ENCODE measurements at places on chromosomes 12 and 14. TPM values are rescaled to one million over a fixed set of nuclear protein-coding genes. Genes with fewer than 3 reads are reported as not detected.

AJUBA gene
- 111 TPM for total RNA-seq

DNA sequence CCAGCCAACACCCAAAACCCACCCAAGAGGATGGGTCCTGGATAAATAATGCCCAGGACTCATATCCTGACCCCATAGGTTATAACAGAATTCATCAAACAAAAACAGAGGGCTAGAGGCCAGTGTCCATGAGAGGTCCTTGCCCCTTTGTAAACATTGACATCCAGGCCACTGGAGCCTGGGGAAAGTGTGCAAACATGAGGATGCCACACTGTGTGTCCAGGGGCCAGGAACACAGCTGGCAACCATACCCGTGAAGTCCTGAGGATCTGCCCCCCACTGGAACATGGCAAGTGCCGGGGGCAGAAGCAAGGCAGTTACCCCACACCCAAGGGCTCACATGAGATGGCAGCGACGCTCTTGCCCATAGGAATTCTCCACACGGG lies 4.2 kb upstream of the KMT2D start:
- DNase-seq, result no peak

TTC9 gene
- total RNA-seq, result 0.99 TPM

IGFBP6 gene
- 22.3 TPM for total RNA-seq

RPL10L gene
- not detected for total RNA-seq

GRCh38 chr14:77041881-77042545 lies 13.5 kb upstream of the IRF2BPL start:
- no peak for DNase-seq

Measured in osteocyte (in vitro differentiated cells).